ENCODE measurements at places on chromosomes 7 and 10.

DNA sequence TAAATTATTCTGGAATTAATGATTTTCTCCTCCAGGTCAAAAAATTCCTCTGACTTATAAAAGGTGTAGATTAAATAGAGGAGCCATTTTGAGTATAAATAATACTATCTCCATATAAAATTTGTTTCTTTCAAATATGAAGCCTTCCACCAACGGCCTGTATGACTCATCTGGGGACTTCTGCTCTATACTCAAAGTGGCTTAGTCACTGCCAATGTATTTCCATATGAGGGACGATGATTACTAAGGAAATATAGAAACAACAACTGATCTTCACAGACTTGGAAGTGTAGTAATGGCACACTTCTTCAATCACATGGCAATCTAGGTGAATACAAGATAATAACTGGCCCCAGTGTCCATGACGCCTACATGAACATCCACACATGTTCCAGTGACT is 335.6 kb upstream of the HGF start:
- no peak for DNase-seq

DNA sequence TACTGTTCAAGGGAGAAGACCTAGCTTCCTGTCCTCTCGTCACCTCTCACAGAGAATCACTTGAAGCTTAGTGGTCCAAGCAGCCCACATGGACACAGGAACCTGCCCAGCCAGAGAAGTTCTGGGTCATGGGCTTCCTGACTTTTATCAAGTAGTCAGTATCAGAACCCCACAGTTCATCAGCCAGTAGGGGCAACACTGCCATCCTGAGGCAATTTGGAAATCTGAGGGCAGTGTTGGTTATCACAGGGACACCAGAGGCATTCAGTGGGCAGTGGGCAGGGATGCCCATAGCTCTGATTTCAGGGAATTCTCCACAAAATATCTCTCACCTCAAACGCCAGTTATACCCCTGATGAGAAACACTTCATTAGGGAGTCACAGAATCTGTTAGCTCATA is 22.5 kb upstream of the MGAM2 start:
- peak; percentile 18 for DNase-seq

- no peak for DNase-seq
Observed at GRCh38 chr7:49714182-49714581, 59.3 kb upstream of the VWC2 start.

DNA sequence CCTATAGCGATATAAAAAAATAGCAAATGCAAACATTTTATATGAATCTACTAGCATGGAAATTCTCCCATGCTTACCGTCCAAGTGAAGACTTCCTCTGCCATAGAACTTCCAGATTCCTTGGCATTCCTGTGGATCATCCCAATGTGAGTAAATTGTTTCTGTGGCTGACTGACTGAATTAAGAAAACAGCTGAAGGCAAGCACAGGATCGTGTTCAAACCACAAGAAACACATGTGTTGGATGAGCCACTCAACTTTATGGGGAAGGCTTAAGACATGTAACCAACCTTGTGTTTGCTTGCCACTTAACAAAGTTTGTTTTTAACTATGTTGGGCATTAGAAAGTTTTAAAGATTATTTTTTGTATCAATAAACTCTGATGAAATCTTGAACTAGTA is 2.6 kb upstream of the MYPN start:
- DNase-seq = no peak

GRCh38 chr7:105910172-105910571 is 33.8 kb upstream of the ATXN7L1 start:
- no peak for DNase-seq

DNA sequence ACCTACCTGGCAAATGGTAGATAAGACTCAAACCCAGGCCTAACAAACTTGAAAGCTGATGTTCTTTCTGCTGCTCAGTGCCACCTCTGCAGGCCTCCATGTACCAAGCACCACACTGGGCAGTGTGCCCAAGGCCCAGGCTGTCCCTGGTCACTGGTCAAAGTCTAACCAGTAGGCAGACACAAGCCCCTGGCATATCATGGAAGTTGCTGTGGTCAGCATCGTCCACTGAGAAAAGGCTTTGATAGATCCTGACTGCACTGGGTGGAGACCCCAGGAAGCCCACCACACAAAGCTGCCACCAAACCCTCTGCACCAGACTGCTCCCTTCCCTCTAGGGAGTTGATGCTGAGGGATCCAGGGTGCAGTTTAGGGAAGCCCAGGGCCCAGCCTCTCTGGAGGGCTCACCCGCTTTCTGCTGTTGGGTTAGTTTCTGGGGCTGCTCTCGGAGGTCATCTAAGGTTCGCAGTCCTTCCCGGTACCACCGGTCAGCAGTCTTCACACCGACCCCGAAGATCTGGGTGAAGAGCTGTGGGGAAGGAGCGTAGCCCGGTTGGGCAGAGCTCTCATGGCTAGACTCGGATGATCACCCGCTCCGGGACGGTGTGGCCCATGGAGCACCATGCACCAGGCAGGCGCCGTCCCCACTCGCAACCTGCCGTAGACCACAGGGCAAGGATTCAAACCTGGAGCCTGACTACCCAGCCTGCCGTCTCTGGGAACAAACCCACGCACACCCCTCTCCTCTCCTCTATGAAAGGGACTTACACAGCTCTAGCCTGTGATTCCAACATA is 6.0 kb downstream of the POLM start:
- DNase-seq = no peak

DNA sequence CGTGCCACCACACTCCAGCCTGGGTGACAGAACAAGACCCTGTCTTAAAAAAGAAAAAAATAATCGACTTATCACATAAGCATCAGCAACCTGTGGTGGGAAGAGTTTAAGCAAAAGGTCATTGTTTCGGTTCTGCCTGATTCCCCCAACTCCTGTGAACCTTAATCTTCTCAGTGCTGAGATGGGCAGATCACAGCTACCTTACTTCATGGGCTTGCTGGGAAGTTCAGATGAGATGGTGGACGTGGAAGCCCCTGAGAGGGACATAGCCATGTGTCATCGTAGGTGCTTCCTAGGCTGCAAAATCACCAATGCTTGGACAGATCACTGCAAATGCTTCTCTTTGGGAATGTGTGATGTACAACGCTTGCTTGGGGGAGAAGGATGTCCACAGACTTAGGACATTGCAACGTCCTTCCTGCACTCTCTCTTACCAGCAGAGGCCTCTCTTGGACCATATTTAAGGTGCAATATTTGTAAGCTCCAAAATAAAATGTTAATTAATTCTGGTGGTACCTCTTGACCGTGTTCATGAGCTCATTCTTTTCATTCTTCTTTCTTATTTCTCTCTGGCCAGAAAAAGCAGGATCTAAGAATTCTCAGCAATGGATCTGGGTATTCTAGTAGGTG is 8.6 kb downstream of the GJD4 start:
- DNase-seq = no peak

GRCh38 chr7:50212666-50213621 is 91.6 kb upstream of the IKZF1 start:
- no peak for DNase-seq

GRCh38 chr10:26029858-26030257 is 95.8 kb downstream of the MYO3A start:
- DNase-seq = no peak

Data from NCI-H1092 (cell line).